ENCODE measurements at places on chromosomes 13 and 19.

DNA sequence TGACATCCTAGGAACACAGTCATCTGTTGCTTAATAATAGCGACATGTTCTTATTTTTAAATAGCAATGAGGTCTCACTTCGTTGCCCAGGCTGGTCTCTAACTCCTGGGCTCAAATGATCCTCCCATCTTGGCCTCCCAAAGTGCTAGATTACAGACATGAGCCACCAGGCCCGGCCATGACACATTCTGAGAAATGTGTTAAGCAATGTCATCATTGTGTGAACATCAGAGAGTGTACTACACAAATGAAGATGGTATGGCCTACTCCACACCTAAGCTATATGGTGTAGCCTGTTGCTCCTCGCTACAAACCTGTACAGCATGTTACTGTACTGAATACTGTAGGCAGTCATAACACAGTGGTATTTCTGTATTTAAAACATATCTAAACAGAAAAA is 24.6 kb upstream of the GARRE1 start:
- DNase-seq: no peak

DNA sequence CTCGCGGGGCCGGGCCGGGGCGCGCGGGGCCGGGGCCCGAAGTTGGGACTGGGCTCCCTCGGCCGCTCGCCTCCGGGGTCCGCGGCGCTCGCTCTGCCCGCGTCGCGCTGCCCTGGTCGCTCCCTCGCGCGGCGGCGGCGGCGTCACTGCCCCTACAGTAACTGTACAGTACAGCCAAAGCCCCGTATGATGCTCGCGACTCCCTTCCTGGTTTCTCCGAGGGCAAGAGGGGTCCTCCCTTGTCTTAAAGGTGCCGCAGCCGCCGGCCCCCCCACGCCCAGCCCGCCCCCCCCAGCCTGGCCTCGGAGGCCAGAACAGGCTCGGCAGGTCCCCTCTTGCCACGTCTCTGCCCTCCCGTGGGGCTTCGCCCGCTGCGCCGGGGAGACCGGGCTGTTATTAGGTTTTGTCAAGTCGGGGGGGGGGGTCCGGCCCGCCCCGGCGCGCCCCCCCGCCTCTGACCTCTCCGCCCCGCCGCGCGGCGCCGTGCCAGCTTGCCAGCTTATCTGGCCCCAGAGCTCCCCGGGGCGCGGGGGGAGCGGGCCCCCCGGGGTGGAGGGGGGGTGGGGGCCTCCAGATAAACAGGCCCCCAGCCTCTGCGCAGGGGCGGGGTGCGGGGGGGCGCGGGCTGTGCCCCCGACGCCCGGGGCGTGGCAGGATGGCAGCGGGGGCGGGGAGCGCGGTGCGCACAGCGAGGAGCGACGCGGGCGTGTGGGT is at the start of gene ZBTB7A:
ZBTB7A (minus strand) TSS at position 218 of the 714 bp plus-strand sequence. CDS start 11,667 bp downstream, outside the sequence.
- no peak for DNase-seq

DNA sequence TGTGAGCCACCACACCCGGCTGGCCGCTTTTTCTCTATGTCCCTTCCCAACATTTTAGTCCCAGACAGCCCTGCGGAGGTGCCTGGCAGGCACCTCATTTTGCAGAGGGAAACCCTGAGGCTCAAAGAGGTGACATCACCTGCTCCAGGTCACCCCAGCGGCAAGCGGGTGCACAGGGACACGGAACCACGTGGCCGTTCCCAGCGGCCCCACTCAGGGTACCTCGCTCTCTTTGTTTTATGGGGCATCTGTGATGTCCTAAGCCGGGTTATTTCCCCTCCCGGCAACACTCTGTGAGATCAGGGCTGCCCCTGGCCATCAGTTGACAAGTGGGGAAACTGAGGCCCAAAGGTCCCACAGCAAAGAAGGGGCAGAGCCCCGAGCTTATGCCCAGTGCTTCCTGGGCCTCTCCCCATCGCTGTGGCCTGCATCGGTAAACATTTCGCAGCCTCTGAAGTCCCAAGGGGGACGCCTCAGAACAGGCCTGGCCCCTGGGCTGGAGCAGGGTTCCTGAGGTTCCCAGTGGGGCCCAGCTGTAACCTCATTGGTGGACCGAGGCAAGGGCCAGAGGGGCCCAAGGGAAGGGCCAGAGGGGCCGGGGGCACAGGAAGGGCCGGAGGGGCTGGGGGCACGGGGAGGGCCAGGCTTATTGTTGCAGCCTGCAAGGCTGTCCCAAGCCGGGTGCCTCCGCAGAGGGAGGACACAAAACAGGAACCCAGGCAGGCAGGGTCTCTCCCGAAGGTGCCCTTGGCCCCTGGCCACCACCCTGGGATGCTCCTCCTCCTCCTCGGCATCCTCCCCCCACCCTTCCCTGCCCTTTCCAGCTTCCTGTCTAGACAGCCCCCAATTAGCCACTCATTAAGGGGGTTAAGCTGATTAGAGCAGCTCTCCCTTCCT is 39.0 kb downstream of the SMIM24 start:
- no peak for DNase-seq

DNA sequence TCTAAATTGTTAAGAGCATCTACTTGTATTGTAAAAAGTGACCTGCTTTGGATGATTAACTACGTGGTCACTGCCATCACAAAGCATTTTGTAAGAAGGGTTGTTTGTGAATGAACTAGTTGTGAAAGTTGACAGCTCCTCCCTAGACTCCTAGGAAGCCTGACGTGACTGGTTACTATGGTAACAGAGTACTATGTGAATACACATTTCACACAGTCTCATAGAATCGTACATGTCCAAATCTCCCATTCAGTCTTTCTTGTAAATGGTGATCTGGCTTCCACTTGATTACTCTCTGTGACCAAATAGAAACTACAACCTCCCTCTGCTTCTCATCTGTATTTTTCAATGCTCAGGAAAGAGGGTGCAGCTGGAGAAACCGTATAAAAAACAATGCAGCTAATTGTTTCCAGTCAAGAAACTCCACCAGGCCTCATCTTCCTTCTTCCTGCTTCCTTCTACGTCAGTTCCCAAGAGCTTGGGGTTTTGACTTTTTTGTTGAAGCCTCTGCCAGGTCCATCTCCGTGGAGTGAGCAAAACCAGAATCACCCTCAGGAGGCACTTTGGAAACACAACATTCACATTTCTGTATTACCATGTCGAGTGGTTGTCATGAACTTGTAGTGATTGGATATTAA is 83.4 kb downstream of the GPC6 start:
- no peak for DNase-seq

DNA sequence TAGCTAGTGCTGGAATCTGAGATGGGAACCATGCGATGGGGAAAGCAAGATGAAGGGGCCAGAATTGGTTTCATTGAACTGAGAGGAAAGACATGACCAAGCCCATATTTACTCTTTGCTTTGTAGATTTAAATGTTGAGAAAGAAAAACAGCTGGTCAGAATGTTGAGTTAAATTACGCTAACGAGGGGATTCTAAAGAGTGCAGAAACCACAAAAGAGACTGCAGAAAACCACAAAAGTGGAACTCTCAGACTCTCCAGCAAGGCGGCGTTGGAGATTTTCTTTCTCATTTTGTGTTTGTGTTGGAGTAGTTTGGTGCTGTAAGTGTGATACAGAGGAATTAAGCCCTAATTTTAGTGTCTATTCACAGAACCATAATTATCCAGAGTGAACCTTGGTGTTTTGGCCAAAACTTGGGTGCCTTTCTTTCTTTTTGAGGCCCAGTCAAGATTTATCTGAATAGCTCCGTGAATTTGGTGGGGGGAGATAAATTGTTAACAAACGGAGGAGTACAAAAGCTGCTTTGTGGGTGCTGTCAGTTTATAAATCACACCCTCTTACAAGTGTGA is 26.3 kb downstream of the SAE1 start:
- DNase-seq: peak; percentile 40

GRCh38 chr19:41541990-41542584 is 33.9 kb upstream of the CEACAM21 start:
- no peak for DNase-seq

GRCh38 chr13:30114571-30115256 is 192.6 kb downstream of the KATNAL1 start:
- DNase-seq: peak; percentile 62

- no peak for DNase-seq
These were observed 12.9 kb downstream of the STARD13 start for GRCh38 chr13:33272531-33273124.

- DNase-seq: no peak
These were observed 179.9 kb upstream of the TSHZ3 start for GRCh38 chr19:31529121-31529520.

DNA sequence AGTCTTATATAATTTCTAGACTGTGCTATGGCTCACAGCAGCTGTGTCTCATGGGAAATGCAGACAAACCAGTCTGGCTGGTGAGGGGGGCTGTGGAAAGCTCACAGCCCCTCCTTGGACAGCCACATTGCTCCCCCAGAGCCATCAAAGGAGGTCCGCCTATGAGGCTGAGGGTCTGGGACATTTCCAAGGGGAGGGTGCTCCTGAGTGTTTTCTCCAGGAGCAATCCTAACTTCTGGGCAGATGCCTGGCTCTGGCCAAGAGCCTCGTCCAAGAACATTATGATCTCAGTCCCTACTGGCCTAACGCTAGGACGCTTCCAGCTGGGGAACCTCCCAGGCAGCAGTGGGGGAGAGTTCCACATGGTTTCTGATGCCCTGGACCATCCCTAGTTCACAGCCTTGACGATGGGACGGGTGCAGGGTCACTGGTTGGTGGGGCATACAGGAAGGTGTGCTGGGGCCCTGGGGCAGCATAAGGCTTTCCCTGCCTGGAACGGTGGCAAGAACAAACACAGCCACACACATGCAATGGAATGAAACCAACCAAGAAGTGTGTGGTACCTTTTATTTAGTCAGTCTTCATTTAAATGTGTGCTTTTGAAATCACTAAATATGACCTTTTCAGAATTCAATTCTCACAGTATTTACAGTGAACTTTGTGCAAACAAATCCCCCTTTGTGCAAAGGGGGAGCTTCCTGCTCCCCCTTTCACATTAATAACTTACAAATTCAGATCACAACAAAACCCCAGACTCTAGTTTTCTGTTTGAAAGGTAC is 60.6 kb downstream of the CDADC1 start:
- DNase-seq: no peak

GRCh38 chr19:4547303-4548237 is 7.7 kb upstream of the LRG1 start:
- DNase-seq: no peak

GRCh38 chr13:98994896-98995295 is 17.0 kb upstream of the DOCK9 start:
- DNase-seq: no peak

DNA sequence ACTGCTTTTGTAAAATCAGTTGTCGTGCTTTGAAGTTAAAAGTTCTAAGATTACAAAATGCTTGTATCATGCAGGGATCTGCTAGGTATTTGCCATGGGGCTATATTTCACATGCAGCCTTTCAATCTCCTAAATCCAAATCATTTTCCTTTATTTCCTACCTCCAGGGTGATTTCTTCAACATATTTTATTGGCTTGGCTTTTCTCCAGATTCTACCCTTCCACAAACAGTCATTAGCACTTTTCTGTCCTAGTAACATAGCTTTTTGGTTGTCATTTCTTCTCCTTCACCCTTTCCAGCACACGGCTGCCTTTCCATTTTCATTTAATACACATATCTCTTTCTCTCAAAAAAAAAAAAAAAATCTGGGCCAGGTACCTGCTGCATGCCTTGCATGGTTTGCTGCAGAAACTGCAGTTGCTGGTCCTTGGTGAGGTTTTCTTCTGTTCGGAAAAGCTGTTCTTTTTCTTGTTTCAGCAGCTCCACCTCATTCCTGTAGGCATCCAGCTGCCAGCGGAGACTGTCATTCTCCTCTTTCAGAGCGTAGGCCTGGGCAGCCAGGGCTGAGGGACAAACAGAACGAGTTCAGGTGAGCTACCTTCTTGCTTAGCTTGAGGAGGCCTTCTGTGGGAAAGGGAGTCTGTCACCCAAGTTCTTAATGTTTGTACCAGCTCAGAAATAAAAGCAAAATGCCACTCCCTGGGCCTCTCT is 274.7 kb downstream of the DNAJC15 start:
- DNase-seq: no peak

DNA sequence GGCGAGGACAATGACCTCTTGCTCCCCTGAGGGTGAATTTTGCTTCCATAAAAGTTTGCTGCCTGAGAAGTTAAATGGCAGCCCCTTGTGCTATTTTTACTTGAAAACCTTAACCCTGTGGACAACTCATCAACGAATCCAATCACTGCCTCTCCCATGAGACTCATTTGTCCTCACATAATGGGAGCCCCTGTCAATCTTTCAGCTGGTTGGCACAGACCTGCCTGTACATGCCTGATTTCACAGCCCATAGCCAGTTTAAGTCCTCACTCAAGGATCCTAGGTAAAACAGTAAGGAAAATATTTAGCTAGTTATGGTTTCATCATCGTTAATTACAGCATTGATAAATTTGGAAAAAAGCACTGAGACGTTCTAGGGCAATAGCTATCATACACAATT is 207.4 kb downstream of the NHLRC3 start:
- peak; percentile 51 for DNase-seq

- DNase-seq: no peak
These were observed 789.1 kb upstream of the SLITRK5 start for GRCh38 chr13:86882107-86882506.

- no peak for DNase-seq
These were observed 722 bp upstream of the ICAM1 start for GRCh38 chr19:10270180-10270615.

GRCh38 chr13:108305655-108306054 is 36.1 kb downstream of the TNFSF13B start:
- no peak for DNase-seq

DNA sequence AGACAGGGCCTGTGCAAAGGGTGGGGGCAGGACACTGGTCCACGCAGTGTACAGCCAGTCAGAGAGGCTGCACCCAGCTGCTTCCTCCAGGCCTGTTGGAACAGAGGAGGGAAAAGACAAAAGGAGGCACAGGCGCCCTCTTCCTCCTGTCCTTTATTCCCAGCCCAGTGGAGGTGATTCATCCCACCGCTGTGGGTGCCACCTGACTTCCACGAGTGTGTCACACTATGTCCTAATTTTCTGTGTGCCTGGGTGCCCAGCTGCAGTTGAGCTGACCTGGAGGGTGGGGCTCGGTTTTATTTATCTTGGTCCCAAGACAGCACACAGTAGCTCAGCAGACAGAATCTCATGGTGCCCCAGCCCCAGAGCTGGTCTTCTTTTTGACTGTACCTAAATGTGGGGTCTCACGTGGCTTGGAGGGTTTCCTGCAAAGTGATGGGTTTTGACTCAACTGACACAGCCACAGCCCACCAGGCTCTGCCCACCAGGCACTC is 9.0 kb downstream of the EPS15L1 start:
- DNase-seq: no peak

DNA sequence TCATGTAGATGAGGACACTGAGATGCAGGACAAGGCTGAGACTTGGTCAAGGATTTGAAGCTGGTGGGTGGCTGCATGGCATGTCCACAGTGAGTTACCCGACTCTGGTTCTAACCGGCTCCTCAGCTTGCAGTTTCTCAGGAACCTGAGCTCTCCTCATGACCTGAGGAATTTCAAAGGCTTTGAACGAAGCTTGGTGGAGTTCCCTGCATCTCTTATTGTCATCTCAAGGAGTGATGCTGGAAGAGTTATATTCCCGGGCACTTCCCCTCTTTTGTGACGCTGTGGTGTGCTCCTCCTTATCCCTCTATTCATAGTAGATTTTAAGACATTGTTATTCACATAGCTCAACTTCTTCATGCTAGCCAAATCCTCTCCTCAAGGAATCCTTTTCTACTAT is 500.1 kb upstream of the HTR2A start:
- DNase-seq: no peak

Measured in NCI-H187 (cell line).